Cardiac fibroblast (primary cell): ENCODE measurements at places on chromosomes 11 and 22.

DNA sequence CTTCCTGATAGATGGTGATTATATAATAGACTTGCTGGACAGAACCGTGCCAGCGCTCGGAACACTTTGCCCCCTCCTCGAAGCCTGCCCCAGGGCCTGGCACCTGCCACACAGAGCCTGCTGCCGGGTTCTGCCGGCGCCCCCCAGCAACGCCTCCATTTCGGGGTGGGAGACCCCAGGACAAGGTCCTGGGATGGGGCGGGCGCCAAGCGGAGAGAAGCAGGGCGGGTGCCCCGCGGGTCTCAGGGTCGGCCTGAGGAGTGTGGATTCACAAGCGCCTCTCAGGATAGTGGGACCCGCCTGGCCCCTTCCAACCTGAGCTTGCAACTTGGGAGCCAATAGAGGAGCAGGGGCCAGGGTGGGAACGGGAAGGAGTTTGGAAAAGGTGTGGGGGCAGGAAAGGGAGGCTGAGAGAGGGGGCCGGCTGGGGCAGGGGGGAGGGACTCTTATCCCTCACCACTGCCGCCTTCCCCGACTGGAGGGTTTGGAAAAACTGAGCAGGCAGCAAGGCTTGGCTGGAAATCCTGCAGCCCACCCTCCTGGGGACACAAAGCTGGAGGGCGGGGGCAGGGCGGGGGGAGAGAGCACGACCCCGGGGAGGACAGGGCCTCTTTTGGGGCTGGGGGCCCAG, 3.3 kb upstream of the BCL9L start:
- DNase-seq, result peak; percentile 64

DNA sequence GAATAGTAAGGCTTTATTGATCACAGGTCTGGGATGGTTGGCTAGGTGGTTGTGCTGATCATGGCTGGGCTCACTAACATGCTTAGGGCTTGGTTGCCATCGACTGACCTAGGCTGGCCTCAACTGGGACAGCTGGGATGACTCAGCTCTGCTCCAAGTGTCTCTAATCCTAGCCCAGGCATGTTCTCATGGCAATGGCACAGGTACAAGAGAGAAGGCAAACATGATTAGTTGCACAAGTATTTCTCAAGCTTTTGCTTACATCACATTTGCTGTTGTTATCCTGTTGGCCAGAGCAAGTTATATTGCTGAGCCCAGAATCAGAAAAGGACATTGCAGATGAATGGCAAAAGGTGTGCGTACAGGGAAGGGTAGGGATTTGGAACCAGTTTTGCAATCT, 68.5 kb upstream of the SLC35C1 start:
- peak; percentile 49 for DNase-seq

- no peak for DNase-seq
Observed at GRCh38 chr11:118939404-118939915, 13.7 kb upstream of the BCL9L start.

- peak; percentile 36 for DNase-seq
Observed at GRCh38 chr11:44607319-44607962, 42.0 kb downstream of the CD82 start.

GRCh38 chr11:7512525-7513233, 1.1 kb upstream of the PPFIBP2 start:
- peak; percentile 55 for DNase-seq

DNA sequence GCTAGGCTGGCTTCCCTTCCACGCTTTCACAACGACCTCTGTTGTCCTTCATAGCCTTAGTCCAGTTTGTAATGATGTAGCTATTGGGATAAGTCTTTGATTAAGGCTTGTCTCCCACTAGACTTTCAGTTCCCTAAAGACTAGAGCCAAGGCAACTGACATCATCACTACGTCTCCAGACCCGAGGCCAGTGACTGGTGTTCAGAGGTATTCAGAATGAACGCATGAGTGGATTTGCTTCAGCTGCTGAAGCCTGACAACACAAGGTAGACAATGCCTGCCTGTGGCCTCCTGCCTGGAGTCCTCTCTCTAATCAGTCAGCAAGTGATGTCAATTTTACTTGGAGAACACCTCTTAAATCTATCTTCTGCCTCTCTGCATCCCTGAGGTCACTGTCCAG, 13.6 kb downstream of the EFCAB6 start:
- DNase-seq, result no peak

DNA sequence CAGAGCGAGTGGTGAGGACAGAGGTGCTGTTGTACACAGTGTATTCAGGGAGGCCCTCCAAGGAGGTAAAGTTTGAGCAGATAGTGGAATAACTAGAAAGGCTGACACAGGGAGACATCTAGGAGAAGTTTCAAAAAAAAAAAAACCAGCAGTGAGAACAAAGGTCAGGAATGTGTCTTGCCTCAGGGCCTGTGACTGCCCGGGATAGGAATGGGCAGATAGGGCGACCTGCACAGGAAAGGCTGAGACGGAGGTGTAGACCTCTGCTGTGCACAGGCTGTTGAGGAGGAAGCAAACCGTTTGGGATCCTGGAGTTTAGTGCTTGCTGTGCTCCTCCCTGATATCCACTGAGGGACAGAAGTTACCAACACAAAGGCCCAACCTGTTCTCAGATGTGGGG, 406.5 kb upstream of the B3GAT1 start:
- no peak for DNase-seq
